HepG2 (cell line): ENCODE measurements at places on chromosomes 16 and 17.
A peak's percentile ranks its signal among the peaks of the same experiment; 100 is the strongest.

- DNase-seq, result no peak
Measured at GRCh38 chr16:88959022-88959421, 18.0 kb downstream of the CBFA2T3 start.

GRCh38 chr17:68440526-68440925 is 16.8 kb downstream of the WIPI1 start:
- DNase-seq, result no peak

DNA sequence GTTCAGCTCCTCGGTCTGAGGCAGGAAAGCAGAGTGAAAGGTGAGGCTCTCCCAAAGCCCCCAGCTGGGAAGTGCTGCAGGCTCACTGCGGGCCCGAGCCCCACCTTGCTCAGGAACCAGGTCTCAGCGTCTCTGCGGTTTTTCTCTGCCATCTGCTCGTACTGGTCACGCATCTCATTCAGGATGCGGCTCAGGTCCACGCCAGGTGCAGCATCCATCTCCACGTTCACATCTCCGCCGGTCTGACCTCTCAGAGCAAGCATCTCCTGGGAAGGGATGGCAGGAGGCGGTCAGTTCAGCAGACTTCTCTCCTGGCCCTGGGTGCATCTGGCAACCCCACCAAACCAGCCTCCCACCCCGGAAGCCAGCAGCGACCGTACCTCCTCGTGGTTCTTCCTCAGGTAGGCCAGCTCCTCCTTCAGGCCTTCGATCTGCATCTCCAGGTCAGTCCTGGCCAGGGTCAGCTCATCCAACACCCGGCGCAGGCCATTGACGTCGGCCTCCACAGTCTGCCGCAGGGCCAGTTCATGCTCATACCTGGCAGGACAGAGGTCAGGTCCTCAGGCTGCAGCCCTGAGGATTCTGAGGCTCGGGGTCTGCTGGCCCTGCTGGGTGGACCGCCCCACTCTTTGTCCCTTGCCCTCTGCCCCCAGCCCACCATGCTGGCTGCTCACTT is 1.5 kb downstream of the KRT16 start:
- DNase-seq, result no peak

GRCh38 chr17:70523426-70523825 is 354.1 kb downstream of the KCNJ2 start:
- DNase-seq, result no peak

DNA sequence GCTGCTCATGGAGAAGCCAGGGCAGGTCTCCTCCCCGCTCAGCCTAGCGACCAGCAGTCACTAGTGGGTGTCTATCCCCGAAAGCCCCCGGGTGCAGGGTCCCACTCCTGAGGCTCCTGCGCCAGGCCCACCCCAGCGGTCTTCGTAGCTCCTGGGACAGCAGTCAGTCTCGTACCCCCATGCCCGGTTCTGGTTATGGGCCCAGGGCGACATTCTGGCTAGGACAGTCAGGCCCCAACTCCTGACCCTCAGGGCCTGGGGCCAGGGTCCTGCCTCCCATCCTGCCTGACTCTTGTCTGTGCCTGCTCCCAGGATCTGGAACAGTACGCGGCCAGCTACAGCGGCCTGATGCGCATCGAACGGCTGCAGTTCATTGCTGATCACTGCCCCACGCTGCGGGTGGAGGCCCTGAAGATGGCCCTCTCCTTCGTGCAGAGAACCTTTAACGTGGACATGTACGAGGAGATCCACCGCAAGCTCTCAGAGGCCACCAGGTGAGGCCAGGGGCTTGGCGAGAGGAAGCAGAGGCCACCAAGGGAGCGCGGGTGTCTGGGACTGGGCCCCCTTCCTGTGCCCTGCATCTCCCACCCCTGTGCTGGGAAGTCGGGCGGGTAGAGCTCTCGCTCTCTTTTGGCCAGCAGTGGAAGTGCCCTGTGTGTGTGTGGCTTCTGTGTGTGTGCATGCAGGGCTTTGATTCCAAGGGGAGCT is 2.0 kb downstream of the GPS1 start:
- DNase-seq, result no peak

DNA sequence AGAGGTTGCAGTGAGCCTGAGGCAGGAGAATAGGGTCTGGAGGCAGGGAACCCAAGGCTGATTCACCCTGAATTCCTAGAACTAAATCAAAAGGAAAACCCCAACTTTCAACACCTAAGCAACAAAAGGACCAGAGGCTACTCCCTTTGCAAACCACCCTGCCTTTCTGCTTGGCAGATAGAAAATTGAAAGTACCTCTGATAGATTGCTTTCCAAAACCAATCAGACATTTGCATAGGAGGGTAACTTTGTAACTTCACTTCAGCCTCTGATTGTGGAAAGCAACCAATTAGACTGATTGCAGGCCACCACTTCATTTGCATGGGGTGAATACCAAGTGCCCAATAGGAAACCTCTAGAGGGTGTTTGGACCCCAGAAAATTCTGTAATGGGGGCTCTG is 10.9 kb upstream of the TMEM98 start:
- DNase-seq, result no peak

GRCh38 chr17:37488009-37488604 is 1.6 kb upstream of the DUSP14 start:
- peak; percentile 98 for DNase-seq

GRCh38 chr17:81912441-81913309 is 1.5 kb upstream of the PCYT2 start:
- no peak for DNase-seq

DNA sequence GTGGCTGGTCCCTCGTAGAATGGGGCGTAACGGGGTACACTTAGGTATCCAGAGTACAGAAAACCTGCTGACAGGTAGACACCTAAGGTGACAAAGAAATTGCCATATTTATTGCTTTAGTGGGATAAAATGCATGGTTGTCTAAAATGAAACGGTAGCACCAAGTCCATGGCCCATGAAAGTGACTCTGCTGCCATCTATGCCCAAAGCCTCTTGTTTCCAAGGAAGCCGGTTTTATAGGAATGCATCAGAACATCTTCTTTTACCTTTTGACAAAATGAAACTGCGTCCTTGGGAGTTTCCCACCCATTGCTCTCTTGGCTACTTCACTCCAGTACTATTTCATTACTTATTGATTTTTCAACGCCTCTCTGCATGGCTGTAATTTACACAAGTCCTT is 151.3 kb upstream of the ZFHX3 start:
- no peak for DNase-seq

DNA sequence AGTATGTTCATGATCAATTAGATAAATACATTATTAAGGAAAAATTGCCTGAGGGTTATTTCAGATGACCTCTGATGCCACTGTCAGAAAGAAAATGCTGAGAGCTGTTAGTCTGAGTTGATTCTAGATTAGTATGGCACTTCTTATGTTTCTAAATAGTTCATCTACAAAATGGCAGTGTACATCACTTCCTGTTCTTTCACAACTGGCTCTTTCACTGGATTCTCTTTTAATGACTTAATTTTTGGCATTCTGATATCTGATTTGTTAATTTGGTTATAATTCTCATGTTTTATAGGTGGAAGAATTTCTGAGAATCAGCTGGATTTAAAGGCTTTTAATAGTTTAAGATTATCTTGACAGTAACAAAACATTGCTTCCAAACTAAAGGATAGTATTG is 3.3 kb downstream of the TAOK1 start:
- no peak for DNase-seq

- DNase-seq, result peak; percentile 54
Measured at GRCh38 chr16:68396481-68396880, 51.8 kb downstream of the SMPD3 start.

- DNase-seq, result no peak
Measured at GRCh38 chr16:59859676-59860402, 1125.7 kb upstream of the GOT2 start.

DNA sequence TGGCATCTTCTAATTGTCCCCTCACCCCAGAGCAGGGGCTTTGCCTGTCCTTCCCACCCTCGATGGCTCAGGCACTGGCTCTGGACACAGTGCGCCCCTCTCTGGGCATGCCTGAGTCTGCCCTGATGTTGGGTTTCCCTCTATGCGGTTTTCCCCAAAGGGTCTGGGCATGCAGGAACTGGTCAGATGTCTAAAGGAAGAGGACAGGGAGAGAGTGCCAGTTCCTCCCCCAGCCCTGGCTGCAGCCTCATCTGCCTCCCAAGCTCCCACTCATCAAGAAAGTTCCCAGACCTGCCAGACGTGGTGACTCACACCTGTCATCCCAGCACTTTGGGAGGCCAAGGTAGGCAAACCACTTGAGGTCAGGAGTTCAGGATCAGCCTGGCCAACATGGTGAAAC is 41.3 kb upstream of the PABPN1L start:
- no peak for DNase-seq

DNA sequence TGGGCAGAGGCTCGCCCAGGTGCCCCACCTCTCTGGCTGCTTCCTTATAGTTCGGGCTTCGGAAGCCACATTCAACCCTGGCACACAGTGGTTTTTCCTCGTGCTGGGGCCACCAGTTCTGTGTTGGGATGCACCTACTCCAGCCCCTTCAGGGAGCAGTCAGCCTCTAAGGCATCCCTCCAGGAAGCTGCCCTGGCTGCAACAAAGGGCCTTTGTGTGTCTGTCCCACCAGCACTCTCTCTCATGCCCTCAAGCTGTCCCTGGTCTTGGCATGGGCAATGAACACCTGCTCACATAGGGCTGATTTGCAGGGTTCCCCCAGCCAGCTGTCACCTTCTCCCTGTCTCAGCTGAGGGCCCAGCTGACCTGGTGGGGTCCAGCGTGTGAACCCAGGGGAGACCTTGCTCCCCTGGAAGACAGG is 754 bp upstream of the NOXO1 start:
- peak; percentile 41 for DNase-seq

- peak; percentile 76 for DNase-seq
Measured at GRCh38 chr16:30535777-30536190, 1.1 kb upstream of the ZNF747 start.

- no peak for DNase-seq
Measured at GRCh38 chr17:78473951-78474613, 95.6 kb downstream of the PGS1 start.

DNA sequence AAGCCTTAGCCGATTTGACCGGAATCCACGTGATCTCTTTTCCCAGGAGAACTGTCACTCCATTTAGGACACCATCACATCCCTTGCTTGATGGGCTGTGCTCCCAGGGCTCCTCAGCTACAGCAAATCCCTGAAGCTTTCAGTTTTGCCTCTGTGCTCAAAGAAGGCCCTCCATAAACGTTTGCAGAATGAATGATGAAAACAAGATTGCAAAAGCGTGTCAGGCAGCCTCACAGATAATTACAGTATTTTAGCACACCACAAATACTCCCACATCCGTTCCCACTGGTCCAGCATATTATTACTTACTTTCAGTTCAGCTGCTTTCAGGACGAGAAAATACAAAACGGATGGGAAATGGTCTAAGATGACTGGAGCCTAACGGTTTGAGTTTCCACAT is 84.6 kb downstream of the USP31 start:
- no peak for DNase-seq

GRCh38 chr16:29141586-29142324 is 156.9 kb downstream of the LAT start:
- DNase-seq, result no peak

DNA sequence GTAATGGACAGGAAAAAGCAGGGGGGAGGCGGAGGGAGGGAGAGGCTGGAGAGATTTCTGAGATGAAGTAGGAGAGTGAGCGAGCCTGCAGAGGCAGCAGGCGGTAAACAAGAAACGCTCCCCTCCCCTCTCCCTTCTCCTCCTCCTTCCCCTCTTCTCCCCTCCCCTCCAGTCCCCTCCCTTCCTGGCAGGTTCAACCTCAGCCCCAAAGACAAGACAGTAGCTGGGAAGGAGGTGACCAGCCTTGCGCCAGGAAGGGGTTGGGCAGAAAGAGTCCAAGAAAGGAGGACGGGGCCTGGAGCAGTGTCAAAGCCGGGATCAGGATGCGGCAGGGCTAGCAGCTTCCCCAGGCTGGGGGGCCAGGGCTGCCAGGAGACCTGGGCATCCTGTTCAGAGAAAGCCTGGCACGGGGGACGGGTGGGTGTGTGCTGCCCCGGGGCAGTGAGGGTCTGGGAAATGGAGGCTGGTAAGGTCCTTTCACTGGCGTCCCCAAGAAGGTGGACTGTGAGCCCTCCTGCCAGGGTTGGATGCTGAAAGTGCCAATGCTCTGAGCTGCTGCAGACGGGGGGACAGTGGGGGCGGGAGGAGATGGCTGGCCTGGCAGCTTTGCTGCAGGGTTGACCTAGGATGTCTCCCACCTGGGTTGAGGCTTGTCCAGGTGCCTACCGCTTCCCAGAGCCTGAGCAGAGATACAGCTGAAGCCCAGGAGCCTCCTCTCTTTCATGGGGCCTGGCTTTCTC is 261.6 kb upstream of the TNRC6C start:
- no peak for DNase-seq

DNA sequence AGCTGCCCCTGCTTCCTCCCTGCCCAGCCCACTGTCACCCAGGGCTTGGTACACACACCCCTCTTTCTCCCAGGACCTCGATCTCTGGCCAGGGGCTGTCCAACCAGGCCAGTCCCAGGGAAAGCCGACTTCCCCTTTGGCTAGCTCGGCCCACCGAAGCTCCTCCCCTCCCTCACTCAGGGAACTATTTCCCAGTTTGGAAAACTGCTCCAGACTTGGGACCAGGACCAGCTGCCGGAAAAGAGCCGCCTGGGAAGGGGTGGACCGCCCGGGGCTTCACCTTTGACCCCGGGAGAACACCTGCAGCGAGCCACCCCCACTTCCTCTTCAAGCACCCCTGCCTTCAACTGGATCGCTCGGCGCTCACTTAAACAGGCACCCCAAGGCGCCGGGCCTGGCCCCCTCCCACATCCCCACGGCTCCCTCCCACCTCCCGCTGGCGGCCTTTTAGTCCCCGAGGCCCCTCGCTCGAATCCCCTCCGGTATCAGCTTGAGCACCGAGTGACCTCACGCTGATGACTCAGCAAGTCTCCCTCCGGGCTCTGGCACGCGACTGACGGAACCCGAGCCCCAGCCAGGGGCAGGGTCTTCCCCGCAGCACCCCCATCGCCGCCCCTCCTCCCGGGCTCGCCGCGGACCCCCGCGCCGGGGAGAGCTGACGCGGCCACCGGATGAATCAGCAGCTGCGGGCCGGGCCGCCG is 934 bp downstream of the MAFG start:
- DNase-seq, result peak; percentile 96

- no peak for DNase-seq
Measured at GRCh38 chr17:10025976-10026901, 121.2 kb upstream of the RCVRN start.

DNA sequence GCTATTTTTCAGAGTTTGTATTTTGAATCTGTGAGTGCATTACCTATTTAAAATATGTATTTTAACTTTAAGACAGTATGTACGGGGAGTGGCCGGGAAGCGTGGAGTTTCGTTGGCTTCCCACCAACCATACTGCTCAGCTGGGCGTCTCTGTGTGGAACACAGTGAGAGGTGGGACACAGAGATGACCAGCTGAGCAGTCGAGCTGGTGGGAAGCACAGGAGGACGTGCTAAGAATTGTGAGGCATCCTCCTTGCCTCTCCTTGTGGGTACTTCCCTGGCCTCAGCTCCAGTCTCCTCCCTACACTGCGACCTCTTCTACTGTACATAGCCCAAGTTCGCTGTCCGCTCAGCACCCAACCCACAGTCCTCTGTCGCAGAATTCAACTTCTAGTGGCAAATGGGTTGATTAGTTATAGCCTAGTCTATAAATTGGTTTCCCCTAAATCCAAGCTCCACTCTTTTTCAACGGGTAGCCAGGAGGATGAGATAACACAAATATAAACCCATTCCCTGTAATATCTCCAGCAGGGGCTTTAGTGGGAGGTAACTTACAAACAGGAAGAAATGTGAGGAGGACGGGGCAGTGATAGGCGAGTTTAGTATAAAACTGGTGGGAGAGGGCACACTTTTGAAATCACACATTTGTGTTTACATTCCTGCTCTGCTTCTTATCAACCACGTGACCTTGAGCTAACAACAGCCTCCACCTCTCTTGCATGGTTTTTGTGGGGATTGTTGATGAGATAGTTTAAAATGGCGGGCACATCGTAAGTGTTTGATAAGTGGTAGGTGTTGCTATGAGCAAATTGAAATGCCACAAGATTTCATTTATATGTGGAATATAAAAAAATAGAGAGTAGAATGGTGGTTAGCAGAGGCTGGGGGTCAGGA is 211.9 kb upstream of the HS3ST3A1 start:
- DNase-seq, result peak; percentile 13
